ENCODE measurements at places on chromosomes 6 and 20.
A peak's percentile ranks its signal among the peaks of the same experiment; 100 is the strongest.

DNA sequence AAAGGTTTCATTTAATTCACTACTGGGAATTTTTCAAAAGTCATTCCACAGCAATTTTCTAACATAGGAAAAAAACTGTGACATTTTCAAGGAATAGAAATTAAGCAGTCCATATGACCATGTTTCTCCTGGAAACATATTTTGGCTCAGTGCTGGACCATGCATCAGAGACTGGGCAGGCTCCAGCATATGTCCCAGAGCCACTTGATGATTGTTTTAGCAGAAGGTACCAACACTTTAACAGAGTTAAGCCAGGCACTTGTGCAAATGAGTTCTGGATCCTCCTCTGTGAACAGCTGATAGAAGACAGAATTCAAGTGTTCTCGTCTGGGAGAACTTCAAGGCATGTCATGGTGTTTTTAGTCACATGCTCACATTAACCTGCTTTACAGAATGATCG, 516.3 kb downstream of the COL12A1 start:
- DNase-seq = no peak

DNA sequence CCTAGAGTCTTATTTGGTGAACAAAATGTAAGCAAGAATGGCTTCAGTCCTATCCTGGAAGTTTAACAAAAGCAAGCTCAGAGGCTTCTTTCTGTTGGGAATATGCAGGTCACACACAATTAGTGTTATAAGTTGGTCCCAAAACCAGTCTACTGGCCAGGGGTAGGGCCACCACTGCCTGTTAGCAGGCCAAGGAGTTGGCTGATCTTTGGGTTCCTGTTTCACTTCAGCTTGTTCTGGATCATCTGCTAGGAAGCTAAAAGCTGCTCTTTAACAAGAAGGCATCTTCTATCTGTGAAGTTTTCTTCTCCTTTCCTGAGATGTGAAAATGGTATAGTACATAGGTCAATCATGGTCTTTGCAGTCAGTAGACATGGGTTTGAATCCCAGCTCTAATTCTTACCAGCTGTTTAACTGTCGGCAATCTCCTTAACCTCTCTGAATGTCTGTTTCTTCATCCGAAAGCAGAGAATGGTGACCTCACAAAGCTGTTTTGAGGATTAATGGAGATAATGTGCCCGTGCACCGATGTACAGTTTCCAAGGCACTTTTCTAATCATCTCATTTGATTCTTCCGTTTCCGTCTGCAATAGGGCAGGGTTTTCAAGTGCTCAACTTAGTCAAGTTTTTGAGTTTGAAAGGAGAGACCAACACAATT, 271.2 kb upstream of the TAB2 start:
- no peak for DNase-seq

- DNase-seq = no peak
Observed at GRCh38 chr6:4463236-4463635, 313.0 kb upstream of the CDYL start.

DNA sequence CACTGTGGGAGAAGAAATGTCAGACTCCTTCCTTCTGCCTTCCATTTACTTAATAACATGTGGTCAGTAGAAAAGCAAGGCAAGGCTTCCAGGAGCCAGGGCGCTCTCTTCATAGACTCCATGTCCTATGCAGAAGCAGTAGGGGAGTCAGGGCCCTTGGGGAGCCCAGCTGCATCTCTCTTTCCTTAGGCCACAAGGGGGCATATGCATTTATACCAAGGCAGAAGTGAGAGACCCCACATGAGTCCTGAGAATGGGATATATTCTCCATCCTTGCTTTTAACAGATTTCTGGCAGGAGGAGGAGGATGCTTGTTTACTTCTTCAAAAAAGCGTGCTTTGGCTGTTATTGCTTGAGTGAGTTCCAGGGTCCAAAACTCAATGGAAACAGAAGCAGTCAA, 198.5 kb downstream of the HIVEP2 start:
- DNase-seq = no peak

GRCh38 chr20:40571639-40572038, 117.4 kb downstream of the MAFB start:
- DNase-seq = peak; percentile 24

DNA sequence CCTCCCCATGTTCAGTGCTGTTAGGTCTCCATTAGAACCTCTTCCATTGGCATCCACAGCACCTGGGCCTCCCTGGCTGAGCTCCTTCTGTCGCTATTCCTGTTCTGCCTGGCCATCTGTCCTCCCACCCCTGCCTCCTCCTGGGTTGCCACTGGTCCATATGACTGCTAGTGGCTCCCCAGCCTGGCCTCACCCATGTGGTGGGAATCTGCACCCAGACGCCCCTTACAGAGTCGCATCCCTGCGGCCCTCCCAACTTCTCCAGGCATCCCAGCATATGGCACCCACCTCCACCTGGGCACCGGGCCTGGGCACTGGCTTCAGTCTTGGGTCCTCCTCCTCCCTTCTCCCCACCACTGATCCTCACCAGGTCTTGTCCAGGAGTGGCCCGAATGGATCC, 7.7 kb downstream of the CDC25B start:
- no peak for DNase-seq

DNA sequence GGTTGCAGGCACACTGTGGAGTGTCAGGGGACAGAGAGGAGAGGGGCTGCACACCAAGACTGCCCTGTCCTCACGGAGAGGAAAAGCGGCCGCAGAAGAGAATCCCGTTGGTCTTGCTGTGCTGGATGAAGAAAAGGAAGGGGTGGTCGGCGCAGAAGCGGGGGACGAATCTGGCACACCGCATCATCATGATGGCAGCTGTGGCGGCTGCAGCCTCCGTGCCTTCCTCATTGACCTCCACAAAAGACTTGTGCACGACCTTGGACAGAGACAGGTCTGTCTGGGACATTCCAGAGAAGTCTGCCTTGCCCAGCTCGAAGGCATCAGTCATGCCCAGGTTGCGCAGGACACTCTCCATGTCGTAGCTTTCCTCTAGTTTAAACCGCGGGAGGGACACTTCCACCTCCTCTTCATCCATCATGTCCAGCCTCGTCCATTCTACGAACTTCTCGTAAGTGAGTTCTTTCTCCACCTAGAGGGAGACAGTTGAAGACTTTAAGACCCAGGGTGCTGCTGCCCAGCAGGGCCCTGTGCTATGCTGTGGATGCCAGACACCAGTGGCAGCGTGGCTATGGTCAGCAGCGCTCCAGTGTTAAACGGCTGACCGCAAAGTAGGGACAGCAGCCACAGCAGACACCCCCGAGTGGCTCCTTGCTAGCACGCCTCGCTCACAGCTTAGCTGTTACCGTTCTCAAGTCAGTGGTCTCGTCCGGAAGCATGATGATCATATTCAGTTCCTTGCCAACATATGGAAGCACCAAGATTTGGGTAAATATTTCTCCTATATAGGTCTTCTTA, 22.9 kb downstream of the SERPINB6 start:
- DNase-seq = no peak

GRCh38 chr20:7938058-7938457, 2.2 kb downstream of the HAO1 start:
- no peak for DNase-seq

DNA sequence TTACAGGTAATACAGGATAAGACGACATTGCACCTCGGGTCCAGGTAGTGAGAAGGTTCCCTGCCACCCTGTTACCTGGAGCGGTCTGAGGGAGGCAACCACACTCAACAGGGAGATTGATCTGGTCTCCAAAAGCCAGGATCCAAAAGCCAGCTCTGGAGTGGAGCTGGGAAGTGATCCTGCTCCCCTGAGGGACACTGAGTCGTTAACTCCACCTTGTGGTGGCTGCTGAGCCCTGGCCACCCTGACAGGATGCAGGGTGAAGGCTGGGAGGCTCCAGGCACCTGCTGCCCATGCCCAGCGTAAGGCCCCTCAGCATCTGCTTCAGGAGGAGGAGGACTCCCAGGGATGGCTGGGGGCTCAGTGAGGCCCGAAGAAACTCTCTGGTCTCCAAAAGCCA, 38.7 kb upstream of the SLC22A2 start:
- DNase-seq = no peak

DNA sequence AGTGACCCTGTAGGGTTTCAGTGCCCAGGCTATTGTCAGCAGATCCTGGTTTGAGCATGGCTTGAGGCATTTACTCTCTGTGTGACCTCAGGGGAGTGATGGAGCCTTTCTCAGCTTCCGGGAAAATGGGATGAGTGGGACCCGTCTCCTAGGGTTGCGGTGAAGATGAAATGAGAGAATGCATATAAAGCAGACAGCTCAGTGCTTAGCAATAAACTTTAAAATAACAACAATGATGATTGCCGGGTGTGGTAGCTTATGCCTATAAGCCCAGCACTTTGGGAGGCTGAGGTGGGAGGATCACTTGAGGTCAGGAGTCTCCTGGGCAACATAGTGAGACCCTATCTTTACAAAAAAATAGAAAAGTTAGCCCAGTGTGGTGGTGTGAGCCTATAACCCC, 106.0 kb upstream of the MTHFD1L start:
- DNase-seq = no peak

DNA sequence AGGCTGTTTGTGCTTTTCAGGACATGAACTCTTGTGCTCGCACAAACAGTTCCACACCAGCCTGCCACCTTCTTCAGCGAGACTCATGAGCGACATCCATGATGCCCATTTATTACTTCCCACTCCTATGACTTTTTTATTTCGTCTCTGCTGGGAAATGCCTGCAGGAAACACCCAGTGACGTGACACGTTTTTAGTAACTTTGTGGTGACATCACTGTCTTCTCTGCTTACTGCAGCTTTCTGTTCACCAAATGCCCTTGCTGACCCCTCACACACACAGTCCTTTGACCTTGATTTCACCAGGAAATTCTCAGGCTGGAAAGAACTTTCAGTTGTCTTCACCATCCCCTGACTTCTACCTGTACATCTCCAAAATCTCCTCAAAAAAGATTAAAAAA, 8.9 kb downstream of the TRIM40 start:
- no peak for DNase-seq

GRCh38 chr6:109454496-109455436, 806 bp downstream of the MICAL1 start:
- peak; percentile 42 for DNase-seq

- DNase-seq = no peak
Observed at GRCh38 chr6:40185486-40185885, 251.2 kb upstream of the MOCS1 start.

GRCh38 chr6:100726666-100727065, 154.5 kb downstream of the ASCC3 start:
- DNase-seq = no peak

DNA sequence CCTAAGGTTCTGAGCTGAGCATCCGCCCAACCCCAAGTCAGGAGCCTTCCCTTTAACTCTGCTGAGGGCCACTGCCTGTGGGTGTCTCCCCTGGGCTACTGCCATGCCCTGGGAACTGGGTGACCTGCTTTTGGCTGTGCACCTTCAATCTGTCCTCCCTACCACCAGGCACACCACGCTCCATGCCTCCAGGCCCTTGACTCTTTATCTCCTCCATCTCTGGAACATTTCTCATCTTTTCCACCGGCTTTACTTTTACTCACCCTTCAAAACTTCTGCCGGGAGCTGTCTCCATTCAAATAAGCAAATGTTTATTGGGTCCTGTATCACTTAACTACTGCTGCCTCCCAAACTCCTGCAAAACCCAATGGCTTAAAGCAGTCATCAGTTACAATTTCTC, 83.3 kb upstream of the NHSL1 start:
- no peak for DNase-seq

- DNase-seq = no peak
Observed at GRCh38 chr6:81216668-81217067, 535.8 kb downstream of the TENT5A start.

DNA sequence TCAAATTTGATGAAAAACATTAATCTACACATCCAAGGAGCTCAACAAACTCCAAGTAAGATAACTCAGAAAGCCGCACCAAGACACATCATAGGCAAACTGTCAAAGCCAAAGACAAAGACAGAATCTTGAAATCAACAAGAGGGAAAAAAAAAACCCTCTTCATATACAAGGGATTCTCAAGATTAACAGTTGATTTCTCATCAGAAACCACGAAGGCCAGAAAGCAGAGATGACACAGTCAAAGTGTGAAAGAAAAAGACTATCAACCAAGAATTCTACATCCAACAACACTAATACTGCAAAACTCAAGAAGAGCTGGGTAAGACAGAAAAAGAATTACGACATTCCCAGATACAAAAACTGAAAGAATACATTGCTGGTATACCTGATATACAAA, 73.8 kb downstream of the CDK19 start:
- no peak for DNase-seq

- no peak for DNase-seq
Observed at GRCh38 chr6:148082696-148083095, 259.9 kb upstream of the SASH1 start.

DNA sequence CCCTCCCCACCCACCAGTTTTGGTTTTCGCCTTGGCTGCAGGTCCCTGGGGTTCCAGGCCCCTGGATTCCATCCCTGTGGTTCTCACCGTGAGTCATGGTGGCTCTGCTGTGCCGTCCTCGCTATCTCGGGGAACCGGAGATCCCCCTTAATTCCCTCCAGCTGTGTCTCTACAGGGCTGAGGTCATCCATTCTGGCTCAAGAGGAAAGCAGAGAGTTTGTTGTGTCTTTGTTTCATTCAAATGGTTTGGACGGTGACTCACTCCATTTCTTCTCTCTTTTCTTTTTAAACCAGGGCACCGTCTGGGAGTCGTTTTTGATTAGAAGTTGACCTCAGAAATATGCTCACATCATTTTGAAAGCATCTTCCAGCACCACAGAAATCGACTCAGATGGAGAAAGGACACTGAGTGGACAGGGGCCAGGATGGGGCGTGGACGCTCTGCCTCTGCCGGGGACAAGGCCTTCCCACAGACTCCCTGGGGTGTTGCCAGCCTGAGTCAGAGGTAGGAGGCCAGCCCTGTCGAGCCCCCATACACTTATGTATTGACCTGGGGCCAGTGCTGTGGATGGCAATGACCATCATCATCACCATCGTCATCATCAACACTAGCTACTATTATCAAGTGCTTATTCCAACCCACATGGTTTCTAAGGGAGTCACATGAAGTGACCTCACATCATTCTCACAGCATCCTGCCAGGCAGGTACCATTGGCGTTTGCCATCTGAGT, 176.2 kb downstream of the NFATC2 start:
- no peak for DNase-seq

GRCh38 chr6:170393807-170394399, 87.3 kb downstream of the FAM120B start:
- no peak for DNase-seq

- peak; percentile 22 for DNase-seq
Observed at GRCh38 chr6:134686071-134686470, 263.8 kb downstream of the ALDH8A1 start.

DNA sequence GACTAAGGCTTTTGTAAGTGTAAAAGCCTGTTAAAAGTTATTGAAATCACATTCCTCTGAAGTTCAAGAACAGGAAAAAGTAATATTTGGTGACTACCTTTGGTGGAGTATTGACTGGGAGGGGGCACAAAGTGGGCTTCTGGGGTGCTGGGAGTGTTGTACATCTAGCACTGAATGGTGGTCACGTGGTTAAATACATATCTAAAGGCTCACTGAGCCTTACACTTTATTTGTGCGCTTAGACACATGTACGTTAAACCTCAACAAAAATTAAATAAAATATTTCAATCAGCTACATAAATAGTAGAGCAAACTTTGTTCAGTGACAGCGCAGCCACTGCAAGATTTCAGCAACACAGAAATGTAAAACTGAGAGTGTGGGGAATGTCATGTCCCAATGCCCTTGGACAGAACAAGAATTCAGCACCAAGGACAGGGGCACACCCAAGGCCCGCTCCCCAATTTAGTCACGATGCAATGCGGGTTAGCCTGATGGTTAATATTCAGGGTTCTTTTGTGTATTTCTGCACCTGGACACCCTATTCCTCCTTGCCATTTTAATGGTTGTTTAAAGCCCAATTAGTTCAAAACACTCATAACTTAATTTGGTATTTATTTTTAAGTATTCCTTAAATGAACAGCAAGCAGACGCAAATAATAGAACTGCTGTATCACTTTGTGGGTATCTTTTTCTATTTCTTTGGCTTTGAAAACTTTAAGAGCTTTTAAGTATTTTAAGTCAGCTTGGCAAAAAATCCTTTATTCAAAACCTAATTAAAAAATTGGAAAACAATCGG, 37.4 kb downstream of the ANGPT4 start:
- peak; percentile 34 for DNase-seq

All from muscle of back (tissue), 13 donors.